Dermis blood vessel endothelial cell (primary cell): ENCODE measurements at places on chromosomes 1 and 21.

DNA sequence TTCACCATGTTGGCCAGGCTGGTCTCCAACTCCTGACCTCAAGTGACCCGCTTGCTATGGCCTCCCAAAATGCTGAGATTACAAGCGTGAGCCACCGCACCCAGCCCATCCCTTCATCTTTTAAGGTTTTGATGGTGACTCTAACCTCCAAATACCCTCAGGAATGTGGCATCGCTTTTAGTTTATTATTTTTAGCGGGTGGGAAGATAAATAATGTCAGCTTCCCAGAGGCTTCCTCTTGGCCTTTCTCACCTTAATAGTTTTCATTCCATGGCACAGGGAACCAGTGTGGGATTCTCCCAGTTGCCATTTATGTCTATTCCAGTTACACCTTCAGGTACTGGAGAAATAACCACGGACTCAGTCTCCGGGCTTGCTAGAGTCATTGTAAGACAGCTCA lies 92.1 kb upstream of the LRRN2 start:
- no peak for DNase-seq

- no peak for DNase-seq
These were observed 110.2 kb downstream of the NAV1 start for GRCh38 chr1:201648907-201649721.

- no peak for DNase-seq
These were observed 8.0 kb upstream of the EYA3 start for GRCh38 chr1:28096210-28097099.

DNA sequence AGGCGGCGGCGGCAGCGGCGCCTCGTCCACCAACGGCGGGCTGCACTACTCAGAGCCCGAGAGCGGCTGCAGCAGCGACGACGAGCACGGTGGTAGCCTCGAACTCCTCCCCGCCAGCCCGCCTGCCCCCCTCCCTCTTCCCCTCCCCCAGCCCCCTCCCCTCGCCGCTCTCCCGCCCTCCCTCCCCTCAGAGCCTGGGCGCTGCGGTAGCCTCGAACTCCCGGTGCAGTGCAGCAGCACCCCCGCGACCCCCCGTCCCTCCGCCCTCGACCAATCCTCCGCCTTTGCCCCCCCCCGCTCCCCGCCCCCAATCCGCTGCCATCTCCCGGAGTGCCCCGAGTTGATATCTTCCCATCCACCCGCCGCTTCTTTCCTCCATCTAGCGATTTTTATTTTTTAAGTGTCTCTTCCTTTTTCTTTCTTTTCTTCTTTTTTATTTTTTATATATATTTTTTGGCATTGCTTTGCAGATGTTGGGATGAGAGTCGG lies 516 bp downstream of the RCOR3 start:
- DNase-seq, result peak; percentile 57

DNA sequence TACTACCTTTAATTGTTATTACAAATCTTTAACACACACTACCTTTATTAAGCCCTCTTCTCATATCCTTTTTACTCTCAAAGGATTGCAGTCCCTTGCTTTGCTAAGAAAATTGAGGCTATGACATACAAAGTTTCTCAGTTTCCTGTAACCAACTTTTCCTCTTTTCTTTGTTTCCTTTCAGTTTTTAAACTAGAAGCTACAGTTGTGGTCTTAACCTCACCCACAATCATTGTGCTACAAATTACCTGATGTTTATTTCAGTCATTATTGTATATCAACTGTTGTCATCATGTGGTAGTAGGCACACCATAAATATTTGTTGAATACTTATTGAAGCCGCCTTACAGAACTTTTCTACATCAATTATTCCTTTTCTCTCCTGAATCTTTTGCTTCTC lies 51.8 kb downstream of the SLAMF6 start:
- no peak for DNase-seq

DNA sequence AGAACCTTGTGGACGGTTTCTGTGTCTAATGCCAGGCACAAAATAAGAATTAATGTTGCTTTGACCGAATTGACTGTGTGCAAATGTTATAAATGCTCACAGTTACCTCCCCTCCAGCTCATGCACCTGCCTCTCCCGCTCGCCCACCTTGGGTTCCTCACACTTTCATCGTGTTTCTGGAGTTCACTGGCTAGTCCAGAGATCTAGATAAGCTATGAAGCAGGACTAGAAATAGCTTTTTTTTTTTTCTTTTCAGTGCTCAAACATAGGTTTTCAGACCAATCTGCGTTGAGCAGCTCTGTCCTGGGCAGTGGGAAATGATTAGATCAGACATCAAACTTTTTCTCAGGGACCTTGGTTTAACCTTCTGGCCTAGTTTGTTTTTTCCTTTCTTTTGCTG lies 11.1 kb downstream of the TENT5C start:
- no peak for DNase-seq

GRCh38 chr1:218896202-218896601 lies 277.5 kb upstream of the LYPLAL1 start:
- DNase-seq, result no peak

DNA sequence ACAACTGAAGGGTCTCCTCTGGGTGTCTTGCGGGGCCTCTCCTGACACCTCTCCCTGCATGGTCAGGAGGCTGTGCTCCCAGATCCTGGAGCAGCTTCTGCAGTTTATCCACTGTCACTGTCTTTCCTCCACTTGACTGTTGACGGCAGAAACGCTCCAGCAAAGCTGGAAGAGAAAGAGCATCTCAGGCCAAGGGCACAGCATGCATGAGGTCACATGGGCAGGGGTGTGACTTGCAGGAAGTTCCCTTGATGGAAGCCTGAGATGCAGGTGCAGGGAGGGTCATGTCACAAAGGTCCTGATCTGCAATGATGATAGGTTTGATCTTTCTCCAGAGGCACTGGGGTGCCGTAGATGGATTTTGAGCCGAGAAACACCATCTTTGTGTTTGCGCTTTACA lies 23.3 kb downstream of the SLC44A3 start:
- DNase-seq, result no peak

GRCh38 chr1:21058035-21058793 lies 118.5 kb downstream of the EIF4G3 start:
- no peak for DNase-seq

DNA sequence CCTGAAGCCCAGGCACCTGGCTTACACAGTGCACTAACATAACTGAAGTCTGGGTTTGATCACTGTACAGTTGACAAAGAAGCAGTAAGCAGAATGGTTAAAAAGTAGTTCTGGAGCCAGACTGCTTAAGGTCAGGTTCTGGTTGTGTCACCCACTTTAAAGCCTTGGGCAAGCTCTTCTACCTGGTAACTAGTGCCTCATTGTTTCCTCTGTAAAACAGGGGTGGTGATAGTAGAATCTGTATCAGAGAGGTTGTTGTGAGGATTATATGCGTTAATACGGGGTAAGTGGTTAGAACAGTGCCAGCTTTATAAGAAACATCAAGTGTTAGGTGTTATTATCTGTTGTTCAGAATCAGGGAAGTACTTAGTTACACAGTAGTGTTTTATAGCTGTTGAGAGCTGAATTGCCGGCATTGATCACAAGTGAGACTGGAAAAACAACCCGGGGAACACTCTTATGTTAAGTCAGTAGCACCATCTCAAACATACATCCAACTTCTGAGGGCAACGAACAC lies 3.7 kb downstream of the BACH1 start:
- DNase-seq, result no peak

GRCh38 chr1:186443638-186444037 lies 17.3 kb downstream of the PDC start:
- no peak for DNase-seq

DNA sequence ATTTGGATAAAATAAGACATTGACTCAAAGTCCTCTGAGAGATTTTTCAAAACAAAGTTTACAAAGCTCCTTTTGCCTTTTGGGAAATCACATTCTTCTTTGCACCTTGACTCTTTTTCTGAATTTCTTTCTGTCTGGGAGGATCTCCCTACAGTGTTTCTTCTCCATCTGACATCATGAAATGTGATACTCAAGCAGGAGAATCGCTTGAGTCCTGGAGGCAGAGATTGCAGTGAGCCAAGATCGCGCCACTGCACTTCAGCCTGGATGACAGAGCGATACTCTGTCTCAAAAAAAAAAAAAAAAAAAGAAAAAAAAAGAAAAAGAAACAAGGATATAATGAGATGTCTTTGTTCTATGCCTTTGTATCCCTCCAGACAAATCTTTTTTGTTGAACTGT lies 13.3 kb upstream of the GRIK1 start:
- no peak for DNase-seq

- peak; percentile 65 for DNase-seq
These were observed at the start of gene MEGF6 for GRCh38 chr1:3611170-3612019. Gene MEGF6, minus strand, starts transcription at chr1:3611508. Its CDS starts 240 bp downstream, at chr1:3611268.

GRCh38 chr1:2212532-2213491 lies 15.3 kb upstream of the SKI start:
- peak; percentile 99 for DNase-seq

GRCh38 chr1:188154761-188155160 lies 1326.0 kb downstream of the PLA2G4A start:
- no peak for DNase-seq

DNA sequence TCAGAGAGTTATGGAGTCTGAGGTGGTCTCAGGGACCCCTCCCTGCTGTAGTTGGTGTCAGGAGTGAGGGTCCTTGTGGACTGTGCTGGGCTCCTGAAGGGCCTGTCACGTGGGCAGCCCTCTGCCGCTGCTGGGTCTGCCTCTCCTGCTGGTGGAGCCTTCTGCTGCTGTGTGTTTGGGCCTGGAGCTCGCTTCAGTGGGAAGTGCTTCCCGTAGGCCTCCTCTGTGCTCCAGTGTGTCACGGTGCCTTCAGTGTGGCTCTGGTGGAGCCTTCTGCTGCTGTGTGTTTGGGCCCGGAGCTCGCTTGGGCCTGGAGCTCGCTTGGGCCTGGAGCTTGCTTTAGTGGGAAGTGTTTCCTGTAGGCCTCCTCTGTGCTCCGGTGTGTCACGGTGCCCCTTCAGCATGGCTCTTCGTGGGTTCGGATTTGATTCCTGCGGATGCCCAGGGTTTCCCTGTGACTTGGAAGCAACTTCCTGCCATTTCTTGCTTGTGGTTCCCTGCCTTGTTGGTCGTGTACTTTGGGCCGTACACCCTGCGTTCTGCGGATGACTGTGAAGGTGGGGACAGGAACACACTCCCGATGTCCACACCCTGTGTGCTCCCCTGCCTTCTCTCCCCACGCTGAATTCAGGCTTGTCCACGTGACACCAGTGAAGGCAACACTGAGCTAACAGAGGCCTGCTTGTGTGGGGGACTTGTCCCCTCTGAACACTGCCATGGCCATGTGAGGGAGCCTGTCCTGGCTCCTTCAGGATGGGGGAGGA lies 19.5 kb downstream of the C1orf174 start:
- DNase-seq, result no peak

DNA sequence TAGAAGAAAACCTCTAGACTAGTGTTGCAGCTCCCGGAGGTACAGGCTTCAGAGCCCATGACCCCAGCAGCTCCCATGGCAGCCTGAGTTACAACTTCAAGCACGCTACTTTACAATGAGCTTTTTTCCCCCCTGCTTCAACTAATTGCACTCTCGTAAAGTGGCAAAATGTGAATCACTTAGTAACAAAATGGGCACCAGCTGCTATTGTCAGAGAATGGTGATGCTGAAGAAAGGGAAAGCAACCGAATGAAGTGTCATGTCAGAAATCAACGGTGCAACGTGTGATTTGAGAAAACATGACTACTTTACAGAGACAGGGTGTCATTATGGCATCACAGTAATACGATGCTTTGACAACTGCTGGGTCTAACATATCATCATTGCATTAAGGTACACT lies 40.5 kb downstream of the ESRRG start:
- no peak for DNase-seq

GRCh38 chr1:6249739-6250689 lies 6.0 kb downstream of the HES3 start:
- DNase-seq, result no peak

GRCh38 chr1:18362150-18362549 lies 118.6 kb upstream of the KLHDC7A start:
- DNase-seq, result no peak

- DNase-seq, result peak; percentile 92
These were observed 139.9 kb downstream of the DHRS3 start for GRCh38 chr1:12477936-12478611.

DNA sequence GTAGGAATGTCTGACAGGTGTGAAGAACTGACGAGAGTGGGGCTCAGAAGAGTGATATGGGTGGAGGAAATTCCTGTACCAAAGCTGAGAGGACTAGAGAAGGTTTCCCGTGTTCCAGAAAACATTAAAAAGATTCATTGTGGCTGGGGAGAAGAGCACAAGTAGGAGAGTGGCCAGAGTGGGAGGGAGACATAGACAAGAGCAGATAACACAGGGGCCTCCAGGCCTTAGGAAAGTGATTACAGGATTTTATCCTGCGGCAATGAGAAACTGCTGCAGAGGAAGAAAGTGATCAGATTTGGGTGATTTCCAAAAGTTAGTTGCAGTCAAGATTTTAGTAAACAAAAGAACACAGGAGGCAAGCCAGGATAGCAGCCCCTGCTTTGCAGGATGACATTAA lies 7.9 kb downstream of the C8B start:
- DNase-seq, result no peak

DNA sequence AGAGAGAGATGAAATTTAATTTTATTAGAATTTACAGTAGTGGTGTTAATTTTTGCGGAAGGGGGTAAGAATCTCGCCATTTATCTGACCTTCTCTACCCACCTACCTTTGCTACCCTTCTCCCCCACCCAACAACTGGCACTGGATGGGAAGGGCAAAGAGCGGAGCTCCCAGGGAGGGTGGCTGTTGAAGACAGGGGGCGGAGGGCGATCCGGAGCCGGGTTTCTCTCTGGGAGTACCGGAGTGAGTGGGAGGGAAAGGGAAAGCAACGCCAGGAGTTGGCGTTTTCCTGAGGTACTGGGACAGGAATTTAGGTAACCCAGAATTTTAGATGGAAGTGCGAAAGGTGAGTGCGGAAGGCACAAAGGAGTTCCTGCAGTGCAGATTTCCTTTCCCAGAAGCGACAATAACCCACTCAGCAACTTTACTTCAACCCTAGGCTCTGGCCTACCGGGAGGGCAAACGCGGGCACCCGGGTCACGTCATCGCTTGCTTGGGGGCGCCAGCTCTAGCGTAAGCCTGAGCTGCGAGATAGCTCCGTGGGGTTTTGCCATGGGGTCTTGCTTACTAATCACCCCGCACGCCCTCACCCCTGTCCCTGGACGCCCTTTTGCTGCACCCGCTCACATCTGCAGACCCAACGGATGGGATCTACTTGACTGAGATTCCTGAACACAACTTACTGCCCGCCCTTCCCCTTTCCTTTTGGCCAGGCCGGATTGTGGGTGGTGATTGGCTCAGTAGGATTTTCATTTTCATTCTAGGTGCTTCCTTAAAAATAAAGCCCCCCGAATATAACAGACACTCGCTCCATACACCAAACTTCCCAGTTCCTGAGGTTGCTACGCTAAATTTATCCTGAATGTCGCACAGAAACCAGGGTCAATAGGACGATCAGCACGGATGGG lies 413.0 kb upstream of the ESRRG start:
- DNase-seq, result no peak

GRCh38 chr1:110288111-110288510 lies 51.1 kb upstream of the RBM15 start:
- no peak for DNase-seq

DNA sequence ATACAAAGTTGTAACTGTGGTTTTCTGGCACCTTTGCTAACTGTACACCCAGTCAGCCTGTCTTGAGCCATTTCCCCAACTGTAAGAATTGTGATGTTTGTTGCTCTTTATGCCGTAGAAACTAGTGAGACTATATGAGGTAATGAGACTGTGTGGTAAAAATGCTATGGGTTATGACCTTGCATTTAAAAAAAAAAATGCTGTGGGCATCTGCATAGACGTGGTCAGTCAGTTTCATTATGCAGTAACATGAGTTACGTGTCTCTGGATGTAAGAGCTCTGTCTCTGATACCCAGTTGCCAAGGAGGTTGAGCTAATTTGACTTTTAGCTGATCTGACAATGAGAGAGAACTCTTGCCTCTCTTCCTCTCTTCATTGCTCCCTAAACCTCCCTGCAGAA lies 80.6 kb upstream of the LAMC2 start:
- DNase-seq, result no peak

GRCh38 chr1:167737169-167737568 lies 15.4 kb downstream of the MPZL1 start:
- DNase-seq, result no peak
